Gastrocnemius medialis (tissue), 4 donors: ENCODE measurements at places on chromosomes 1 and 21.
A peak's percentile ranks its signal among the peaks of the same experiment; 100 is the strongest.

GRCh38 chr1:183942933-183943693 is 94.4 kb downstream of the COLGALT2 start:
- peak overlapping the region; percentile 53 for H3K27ac ChIP-seq
- H3K36me3 ChIP-seq = no peaks in the 10 kb centered on the region
- peaks cover 21% of the 10 kb centered on the region for H3K4me1 ChIP-seq
- peak; percentile 33 for DNase-seq
- no peaks in the 10 kb centered on the region for H3K27me3 ChIP-seq

DNA sequence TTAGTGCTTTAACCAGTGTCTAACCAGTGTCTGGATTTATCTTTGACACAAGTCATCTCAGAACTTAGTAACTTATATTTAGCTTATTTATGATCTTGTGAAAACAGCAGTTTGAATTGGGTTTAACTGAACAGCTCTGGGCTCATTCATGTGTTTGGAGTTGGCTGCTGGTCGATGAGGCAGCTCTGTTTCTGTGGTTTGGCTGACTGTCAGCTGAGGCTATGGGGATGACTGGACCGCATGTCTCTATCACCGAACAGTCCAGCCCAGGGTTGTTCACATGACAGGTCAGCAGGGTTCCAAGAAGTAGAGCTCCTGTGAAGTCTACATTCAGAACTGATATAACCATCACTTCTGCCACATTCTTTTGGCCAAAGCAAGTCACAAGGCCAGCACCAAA is 29.1 kb upstream of the C21orf91 start:
- peak; percentile 21 for DNase-seq
- H3K4me3 ChIP-seq = no peak overlapping the region
- H3K36me3 ChIP-seq = no peaks in the 10 kb centered on the region
- H3K27me3 ChIP-seq = no peaks in the 10 kb centered on the region

DNA sequence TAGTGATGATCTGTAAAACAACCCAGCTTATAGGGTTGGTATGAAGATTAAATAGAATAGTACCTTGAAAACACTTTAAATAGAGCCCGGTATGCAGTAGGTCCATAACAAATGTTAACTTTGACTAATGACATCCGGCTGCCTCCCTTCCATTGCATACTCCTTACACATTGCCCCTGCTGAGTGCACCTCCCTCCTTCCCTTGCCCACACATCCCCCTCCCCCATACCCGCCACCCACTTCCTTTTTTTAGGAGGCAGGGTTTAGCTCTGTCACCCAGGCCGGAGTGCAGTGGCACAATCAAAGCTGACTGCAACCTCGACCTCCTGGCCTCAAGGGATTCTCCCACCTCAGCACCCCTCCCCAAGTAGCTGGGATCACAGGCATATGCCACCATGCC is 24.4 kb upstream of the ZC3H12A start:
- H3K4me1 ChIP-seq = peaks cover under 1% of the 10 kb centered on the region
- no peak overlapping the region for H3K27ac ChIP-seq
- no peaks in the 10 kb centered on the region for H3K36me3 ChIP-seq
- H3K4me3 ChIP-seq = no peak overlapping the region
- DNase-seq = no peak

GRCh38 chr1:230824919-230825721 is 43.2 kb downstream of the C1orf198 start:
- peak; percentile 51 for DNase-seq
- H3K36me3 ChIP-seq = no peaks in the 10 kb centered on the region
- H3K4me1 ChIP-seq = peaks cover 60% of the 10 kb centered on the region

- H3K27me3 ChIP-seq = no peaks in the 10 kb centered on the region
- no peaks in the 10 kb centered on the region for H3K4me1 ChIP-seq
- no peaks in the 10 kb centered on the region for H3K36me3 ChIP-seq
- DNase-seq = no peak
- no peak overlapping the region for H3K4me3 ChIP-seq
- H3K27ac ChIP-seq = no peak overlapping the region
These were observed 1535.2 kb downstream of the PLA2G4A start for GRCh38 chr1:188363943-188364342.

- H3K4me1 ChIP-seq = peaks cover 17% of the 10 kb centered on the region
- no peak overlapping the region for H3K4me3 ChIP-seq
- DNase-seq = no peak
- peaks cover 10% of the 10 kb centered on the region for H3K36me3 ChIP-seq
- H3K27ac ChIP-seq = no peak overlapping the region
These were observed 25.0 kb downstream of the SLC37A1 start for GRCh38 chr21:42538479-42539275.

DNA sequence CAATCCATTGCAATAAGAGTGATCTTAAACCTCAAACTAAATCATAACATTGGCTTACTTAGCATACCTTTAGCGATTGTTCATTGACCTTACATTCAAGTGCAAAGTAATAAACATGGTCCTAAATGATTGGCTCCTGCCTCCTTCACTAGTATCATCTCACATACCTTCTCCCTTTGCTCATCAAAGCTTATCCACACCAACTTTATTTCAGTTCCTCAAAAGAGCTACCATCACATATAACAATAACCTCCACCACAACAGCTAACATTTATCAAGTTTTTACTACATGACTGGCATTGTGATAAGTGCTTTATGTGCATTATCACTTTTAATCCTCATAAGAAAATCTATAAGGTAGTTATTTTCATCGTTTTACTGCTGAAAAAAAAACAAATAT is 198.8 kb downstream of the COL24A1 start:
- no peaks in the 10 kb centered on the region for H3K4me1 ChIP-seq
- no peaks in the 10 kb centered on the region for H3K36me3 ChIP-seq
- no peak overlapping the region for H3K4me3 ChIP-seq
- no peaks in the 10 kb centered on the region for H3K27me3 ChIP-seq

- H3K4me3 ChIP-seq = no peak overlapping the region
- H3K27ac ChIP-seq = no peak overlapping the region
- H3K27me3 ChIP-seq = no peaks in the 10 kb centered on the region
- H3K4me1 ChIP-seq = peaks cover 12% of the 10 kb centered on the region
- H3K36me3 ChIP-seq = no peaks in the 10 kb centered on the region
These were observed 133.8 kb downstream of the CAMTA1 start for GRCh38 chr1:6918925-6919511.

DNA sequence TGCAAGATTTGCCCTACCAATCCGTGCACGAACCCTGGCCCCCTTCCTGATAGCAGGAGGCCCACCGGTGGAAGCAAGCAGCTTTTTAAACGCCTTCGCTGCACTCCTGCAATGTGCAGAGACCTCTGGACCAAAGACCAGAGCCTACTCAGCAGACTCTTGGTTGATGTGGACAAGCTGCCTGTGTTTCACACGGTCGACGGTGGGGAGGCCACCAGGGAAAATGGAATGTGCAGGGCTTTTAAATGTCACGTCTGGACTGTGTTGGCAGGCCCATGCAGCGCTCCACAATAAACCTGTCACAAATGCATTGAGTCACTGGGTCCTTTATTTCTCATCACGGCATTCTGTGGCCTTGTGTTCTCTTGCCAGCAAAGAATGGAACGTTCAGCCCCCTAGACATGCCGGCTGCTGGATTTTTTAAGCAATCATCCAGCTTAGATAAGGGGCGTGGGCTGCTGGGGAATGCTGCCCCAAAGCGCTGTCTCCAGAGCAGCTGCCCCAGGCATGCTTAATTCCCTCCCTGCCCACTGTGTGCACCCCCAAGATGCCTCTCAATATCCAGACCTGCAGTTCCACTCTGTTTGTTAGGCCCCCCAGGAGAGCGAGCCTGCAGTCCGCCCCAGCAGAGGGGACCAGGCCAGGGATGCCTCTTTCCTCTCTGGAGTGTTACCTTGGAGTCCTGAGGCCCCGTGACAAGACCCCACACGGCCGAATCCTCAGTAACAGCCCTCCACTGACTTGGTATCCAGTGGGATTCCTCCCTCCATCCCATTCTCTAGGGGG is 71.3 kb downstream of the ATP5PO start:
- no peak overlapping the region for H3K27ac ChIP-seq
- no peaks in the 10 kb centered on the region for H3K36me3 ChIP-seq
- H3K27me3 ChIP-seq = no peaks in the 10 kb centered on the region
- no peak for DNase-seq
- H3K4me1 ChIP-seq = peaks cover 7% of the 10 kb centered on the region

GRCh38 chr1:174989536-174990220 is 10.1 kb upstream of the CACYBP start:
- peaks cover 5% of the 10 kb centered on the region for H3K4me1 ChIP-seq
- peak overlapping the region; percentile 58 for H3K4me3 ChIP-seq
- no peaks in the 10 kb centered on the region for H3K36me3 ChIP-seq
- DNase-seq = no peak

DNA sequence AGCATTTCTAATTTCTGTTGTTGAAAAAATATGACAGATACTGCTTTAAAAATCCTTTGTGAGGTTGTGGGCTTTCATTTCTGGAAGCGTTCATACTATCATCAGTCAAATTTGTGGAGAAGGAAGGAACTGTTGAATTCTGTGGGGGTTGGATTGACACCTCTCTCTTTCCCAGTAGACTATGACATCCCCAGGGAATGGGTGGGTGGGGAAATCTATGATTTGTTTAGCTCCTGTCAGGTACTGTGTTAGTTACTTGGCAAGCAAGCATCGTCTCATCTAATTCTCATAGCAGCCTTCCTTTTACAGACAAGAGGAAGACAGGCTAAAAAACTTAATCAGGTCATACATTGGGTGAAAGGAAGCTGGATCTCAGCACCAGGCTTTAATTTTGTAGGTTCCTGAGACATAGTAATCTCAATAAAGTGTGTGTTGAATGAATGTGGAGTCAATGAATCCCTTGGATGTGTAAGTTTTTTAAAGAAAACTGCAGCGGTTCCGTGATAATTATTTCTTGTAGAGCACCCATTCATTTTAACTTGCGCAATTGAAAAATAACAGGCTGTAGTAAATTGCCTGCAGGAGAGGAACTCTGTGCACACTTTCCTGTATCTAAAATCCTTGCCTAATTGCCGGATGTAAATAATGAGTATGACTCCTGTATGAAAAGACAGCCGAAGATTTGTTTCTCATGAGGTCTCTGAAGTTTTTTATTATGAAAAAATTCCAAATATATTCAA is 60.6 kb downstream of the MYOM3 start:
- DNase-seq = no peak
- no peak overlapping the region for H3K27ac ChIP-seq
- no peaks in the 10 kb centered on the region for H3K27me3 ChIP-seq
- H3K4me1 ChIP-seq = no peaks in the 10 kb centered on the region
- H3K36me3 ChIP-seq = peaks cover 5% of the 10 kb centered on the region

- DNase-seq = no peak
- H3K4me3 ChIP-seq = no peak overlapping the region
- no peaks in the 10 kb centered on the region for H3K4me1 ChIP-seq
- H3K36me3 ChIP-seq = no peaks in the 10 kb centered on the region
These were observed 47.5 kb upstream of the PLA2G2C start for GRCh38 chr1:20233866-20234265.

DNA sequence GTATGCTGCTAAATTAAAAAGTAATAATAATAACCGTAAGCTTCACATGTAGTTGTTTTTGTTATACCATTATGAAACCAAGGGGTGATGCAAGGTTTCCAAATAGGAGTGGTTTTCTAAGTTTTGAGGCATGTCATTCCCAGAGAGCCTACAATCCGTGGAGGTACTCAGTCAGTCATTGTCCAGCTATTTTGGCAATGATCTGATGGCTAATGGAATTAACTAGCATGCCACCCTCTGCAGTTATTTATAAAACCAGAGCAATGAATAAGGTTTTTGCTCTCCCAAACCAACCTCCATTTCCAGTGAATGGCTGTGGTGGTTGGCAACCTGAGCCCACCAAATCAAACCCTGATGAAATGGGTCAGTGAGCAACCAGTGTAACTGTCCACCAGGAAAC is 106.4 kb downstream of the TBX15 start:
- no peaks in the 10 kb centered on the region for H3K36me3 ChIP-seq
- H3K4me3 ChIP-seq = no peak overlapping the region
- peaks cover 22% of the 10 kb centered on the region for H3K4me1 ChIP-seq
- H3K27ac ChIP-seq = no peak overlapping the region
- no peak for DNase-seq

GRCh38 chr1:942411-942821 is 16.6 kb downstream of the NOC2L start:
- peaks cover 38% of the 10 kb centered on the region for H3K27me3 ChIP-seq
- no peak overlapping the region for H3K27ac ChIP-seq
- no peak for DNase-seq
- peaks cover 24% of the 10 kb centered on the region for H3K4me1 ChIP-seq

- peak; percentile 23 for DNase-seq
- H3K36me3 ChIP-seq = no peaks in the 10 kb centered on the region
- H3K4me3 ChIP-seq = peak overlapping the region; percentile 49
- no peak overlapping the region for H3K27ac ChIP-seq
These were observed 58.0 kb downstream of the RBM11 start for GRCh38 chr21:14273736-14274538.

- H3K27ac ChIP-seq = no peak overlapping the region
- no peaks in the 10 kb centered on the region for H3K36me3 ChIP-seq
- peaks cover 18% of the 10 kb centered on the region for H3K27me3 ChIP-seq
- no peak for DNase-seq
These were observed 4.9 kb downstream of the GLIS1 start for GRCh38 chr1:53733975-53734649.

DNA sequence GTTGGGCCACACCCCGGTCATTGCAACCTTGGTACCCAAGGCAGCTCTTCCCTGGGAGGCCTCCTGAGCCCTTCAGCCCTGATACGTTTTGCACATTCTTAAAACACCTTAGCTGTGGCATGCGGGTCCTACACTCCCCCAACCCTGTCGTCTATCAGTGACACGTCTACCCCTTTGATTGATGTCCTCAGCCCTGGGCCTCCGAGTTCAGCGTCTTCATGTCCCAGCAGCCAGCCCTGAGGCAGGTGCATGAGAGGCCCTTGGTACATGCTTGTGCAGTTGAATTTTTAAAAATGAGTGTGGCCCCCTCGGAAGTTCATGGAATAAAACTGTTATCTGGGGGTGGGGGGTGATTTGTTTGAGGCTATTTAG is 38.9 kb upstream of the ADARB1 start:
- peak overlapping the region; percentile 89 for H3K27ac ChIP-seq
- peaks cover 24% of the 10 kb centered on the region for H3K4me1 ChIP-seq
- H3K36me3 ChIP-seq = no peaks in the 10 kb centered on the region
- H3K27me3 ChIP-seq = no peaks in the 10 kb centered on the region
- DNase-seq = no peak
- no peak overlapping the region for H3K4me3 ChIP-seq

DNA sequence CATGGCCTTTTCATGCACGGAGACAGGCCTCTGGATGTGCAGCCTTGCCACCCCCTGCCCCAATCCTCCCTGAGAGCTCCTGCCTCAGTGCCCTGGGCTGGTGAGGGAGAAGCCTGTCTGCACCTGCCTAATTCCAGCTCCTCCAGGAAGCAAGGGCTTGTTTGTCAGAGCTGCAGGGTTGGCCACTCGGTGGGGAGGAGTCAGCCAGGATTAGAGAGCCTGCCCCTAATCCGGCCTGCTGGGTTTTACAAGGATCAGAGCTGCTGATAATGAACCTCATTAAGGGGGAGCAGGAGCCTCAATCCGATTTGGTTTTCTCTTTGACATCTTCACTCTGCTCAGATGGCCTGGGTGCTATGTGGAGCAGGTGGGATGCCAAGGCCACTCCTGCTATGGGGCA is 31.9 kb upstream of the LHX4 start:
- H3K4me3 ChIP-seq = no peak overlapping the region
- no peak for DNase-seq
- no peak overlapping the region for H3K27ac ChIP-seq
- H3K4me1 ChIP-seq = no peaks in the 10 kb centered on the region
